Activated CD8-positive, alpha-beta memory T cell treated with anti-CD3 and anti-CD28 coated beads, Interleukin-2, amount 50 U/mL, for 48 hours (primary cell): ENCODE measurements at places on chromosomes 13 and 19.

GRCh38 chr13:99278200-99278599 is 20.0 kb upstream of the GPR18 start:
- DNase-seq = no peak

GRCh38 chr19:52993342-52994178 is 20.2 kb upstream of the ERVV-1 start:
- DNase-seq = peak; percentile 82

DNA sequence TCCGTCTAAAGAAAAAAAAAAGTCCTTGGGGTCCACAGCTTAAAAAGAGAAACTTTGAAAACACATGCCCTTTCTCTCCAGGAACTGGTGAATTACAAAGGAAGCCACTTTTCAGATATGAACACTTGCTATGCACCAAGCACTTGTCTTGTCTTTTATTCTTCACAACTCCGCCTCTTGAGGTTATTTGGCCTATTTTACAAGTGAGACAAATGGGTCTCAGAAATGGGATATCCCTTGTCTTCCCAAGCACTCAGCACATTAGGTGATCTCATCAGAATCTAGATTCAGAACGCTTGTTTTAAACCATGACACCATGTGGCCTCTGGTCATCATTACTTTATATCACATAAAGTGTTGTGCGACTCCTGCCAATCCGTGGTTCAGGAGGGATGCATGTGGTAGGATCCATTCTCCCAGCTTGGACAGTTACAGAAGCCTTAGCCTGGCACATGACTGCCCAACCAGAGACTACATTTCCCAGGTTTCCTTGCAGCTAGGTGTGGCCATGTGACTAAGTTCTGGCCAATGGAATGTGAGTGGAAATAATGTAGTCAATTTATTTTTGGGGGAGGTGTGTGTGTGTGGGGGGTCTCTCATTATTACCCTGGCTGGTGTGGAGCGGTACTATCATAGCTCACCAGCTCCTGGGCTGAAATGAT is 13.9 kb downstream of the TSKS start:
- no peak for DNase-seq

GRCh38 chr13:98476538-98476966 is 100.4 kb downstream of the STK24 start:
- peak; percentile 90 for DNase-seq

- DNase-seq = peak; percentile 99
Observed at GRCh38 chr19:39480337-39481228, at the start of gene TIMM50. Gene TIMM50, plus strand, starts transcription at chr19:39480838. Its CDS starts 16 bp downstream, at chr19:39480854.

- no peak for DNase-seq
Observed at GRCh38 chr13:30319130-30319529, 11.8 kb upstream of the KATNAL1 start.

DNA sequence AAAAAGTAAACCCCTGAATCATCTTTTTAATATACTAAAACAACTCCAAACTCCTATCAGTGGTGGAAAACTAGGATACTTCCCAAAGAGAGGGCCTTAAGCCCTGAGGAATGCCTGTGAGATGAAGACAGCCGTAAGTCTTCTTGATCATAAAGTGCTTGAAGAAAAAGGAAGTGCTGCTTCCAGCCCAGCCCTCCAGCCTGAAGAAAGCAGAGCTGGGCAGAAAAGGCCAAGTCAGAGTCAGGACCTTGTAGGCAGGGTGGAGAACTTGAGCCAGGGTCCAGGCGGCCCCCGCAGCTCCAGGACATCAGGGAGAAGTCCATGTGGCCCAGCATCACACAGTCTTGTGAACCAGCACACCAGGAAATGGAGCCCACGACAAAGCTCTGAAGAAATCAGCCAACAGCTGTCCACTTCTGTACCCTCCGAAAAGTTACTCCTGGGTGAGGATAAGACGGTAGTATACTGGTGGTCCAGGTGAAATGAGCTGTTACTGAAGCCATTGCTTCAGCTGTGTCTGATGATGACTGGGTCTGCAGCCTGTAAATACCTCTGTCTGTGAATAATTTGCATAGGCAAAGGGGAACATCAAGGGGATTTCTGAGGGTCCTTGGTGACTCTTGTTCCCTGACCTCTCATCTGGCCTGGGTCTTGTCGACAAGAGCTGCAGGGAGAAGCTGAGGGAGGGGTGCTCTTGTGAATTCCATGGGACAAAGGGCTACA is 18.7 kb upstream of the CRYL1 start:
- no peak for DNase-seq

GRCh38 chr19:2376784-2377519 is 16.9 kb downstream of the TMPRSS9 start:
- DNase-seq = no peak

GRCh38 chr19:6427131-6427530 is 2.5 kb upstream of the KHSRP start:
- peak; percentile 52 for DNase-seq

GRCh38 chr13:37618554-37618953 is 20.0 kb upstream of the POSTN start:
- DNase-seq = no peak

GRCh38 chr19:44745341-44745831 is 3.1 kb upstream of the BCL3 start:
- no peak for DNase-seq

DNA sequence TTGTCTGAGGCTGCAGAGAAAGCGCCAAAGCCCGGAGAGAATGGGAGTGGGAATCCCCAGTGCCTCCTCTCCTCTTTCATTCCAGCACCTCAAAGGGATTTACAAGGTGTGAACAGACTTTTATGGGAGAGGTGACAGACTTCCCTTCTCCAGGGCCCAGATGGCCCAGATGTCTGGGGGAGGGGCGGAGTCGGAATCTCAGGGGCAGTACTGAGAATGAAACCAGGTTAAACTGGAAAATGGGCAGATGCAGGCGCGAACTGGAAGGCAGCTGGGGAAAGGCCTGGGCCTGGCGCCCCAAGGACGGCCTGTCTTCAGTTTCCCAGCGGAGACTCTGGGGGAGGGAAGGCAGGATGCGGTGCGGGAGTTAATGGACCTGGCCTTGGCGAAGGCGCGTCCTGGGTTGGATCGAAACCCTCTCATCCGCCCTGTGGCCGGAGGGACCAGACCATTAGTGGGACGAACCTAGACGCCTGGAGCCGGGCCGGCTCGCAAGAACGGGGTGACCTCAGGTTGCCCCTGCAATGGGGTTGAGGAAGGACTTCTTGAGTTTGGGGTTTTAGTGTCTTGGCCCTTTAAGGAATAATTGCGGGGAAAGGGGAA is 592 bp upstream of the TRIP10 start:
- DNase-seq = peak; percentile 71

GRCh38 chr19:12111943-12112637 is 28.1 kb downstream of the ZNF20 start:
- no peak for DNase-seq

DNA sequence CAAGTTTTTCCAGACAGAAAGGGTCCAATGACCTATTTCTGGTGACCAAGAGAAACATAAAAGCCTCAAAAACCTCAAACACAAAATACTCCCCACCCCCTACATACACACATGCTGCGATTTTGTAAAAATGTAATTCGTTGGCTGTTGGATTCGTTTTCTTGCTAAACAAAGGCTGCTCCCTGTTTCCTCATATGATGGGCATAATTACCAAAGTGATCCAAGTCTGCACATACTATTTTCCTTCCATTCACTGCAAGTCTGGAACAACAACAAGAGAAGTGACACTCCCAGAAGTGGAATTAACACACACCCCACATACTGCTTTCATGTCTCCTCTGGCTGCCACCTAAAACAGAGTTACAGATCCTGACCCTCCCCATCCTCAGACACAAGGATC is 131.9 kb downstream of the RAP2A start:
- DNase-seq = no peak

DNA sequence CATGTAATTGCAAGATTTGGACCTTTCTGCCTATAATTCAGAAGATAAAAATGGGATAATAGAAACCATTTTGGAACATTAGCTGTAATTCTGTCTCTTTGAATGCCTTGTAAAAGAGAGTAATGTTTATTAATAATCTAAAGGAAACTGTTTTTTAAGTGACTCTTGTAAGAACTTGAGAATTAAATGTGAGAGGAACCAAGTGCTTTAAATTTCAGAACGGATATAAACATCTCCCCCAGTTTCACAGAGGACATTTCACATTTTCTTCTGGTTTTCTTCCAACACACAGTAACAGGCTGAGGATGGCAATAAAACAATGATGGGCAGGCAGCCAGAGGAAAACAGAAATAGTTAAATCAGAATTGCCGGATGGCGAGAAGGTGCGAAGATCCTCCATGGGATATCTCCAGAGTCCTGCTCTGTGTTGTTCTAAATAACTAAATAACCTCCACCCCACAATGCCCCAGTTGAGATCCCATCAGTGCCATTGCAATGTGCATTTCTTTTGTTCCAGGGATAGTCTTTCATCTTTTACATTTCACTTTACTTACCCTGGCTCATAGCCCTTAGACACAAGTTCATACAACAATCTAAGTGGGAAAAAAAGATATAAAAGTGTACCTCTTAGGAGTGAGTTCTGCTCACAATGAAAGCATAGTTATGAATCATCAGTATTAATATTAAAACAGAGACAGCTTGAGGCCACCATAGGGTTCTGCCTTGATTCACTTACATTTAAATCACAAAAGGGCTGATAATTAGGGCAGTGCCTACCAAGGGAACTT is 73.3 kb downstream of the TNFRSF19 start:
- no peak for DNase-seq

GRCh38 chr13:93721483-93721882 is 494.9 kb downstream of the GPC6 start:
- DNase-seq = no peak

- no peak for DNase-seq
Observed at GRCh38 chr13:112768795-112769481, 79.1 kb downstream of the ATP11A start.

DNA sequence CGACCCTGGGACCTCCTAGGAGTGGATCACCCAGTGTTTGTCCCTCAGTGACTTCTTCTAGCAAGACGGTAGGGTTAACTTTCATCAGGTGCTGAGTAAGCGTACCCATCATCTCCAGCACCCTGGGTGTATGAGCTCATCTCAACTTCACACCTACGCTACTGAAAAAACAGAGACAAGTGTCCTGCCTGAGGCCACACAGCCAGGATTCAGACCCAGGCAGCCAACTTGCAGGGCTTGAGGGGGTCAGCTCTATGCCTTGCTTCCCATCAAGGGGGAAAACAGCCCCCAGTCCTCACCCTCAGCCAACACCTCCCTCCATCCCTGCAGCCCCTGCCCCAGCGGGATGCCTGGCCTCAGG is 4.6 kb downstream of the TLE2 start:
- DNase-seq = no peak

DNA sequence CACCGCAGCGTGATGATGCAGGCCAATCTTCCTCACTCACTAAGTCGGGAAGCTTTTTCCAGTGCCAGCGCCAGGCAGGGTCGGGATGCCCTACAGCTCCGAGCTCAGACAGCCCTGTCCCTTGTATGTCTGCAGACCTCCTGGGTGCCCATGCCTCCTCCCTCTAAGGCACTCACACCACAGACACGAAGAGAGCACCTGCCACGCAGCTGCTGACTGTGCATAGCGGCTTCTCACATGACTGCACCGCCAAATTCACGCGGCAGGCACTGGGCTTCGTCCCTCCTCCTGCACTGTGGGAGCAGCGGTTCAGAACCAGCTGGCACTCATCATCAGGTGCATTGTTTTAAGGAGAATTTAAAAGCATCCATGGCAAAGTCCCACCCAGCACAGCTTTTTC is 88.1 kb downstream of the SLC7A1 start:
- DNase-seq = no peak

- no peak for DNase-seq
Observed at GRCh38 chr13:111629457-111629856, 309.0 kb downstream of the TEX29 start.

DNA sequence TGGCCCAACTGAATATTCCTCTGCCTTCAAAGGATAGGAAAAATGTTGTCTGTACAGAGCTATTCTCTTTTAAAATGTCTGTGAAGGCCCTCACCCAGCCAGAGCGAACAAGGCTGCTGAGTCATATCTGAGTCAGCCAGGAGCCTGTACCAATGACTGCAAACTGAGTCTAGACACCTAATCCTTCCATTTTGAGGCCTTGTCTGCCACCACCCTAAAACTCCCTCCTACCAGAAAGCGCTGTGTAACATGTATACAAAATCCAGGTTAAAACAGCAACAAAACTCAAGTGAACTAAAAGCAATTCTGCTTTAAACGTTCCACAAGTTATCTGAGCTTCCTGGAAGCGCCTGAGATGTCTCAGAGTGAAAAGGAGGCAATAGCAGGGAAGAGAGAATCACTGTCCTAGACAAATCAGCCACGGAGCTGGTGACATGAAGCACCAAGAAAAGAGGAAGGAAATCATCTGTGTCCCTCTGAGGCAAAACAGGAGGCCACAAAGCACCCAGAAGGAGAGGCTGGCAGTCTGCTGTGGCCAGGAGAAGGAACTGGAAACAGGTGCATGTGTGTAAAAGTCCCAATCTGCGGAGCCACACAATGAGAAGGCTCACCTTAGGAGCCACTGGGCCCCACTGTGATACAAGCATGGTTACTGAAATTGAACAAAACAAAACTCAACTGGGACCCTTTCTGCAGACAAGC is 10.2 kb downstream of the DHRS12 start:
- DNase-seq = no peak

- no peak for DNase-seq
Observed at GRCh38 chr13:51808811-51809210, 4.8 kb upstream of the DHRS12 start.

DNA sequence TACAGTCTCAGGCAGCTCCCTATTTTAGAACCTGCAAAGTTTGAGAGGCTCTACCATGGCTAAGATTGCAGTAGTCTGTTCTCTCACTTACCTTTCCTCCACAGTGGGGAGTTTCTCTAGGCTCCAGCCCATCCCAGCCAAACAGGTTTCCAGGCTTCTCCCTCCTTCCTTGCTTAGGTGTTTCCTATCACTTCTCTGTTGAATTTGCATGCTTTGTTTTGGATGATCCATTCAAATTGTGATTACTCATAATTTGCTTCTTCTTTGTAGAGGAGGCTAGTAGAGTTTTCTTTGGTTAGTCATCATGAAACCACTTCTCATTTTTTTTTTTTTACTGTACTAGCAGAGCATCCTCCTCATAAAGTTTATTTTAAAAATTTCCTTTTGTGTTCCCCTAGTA is 1242.2 kb upstream of the MIR17HG start:
- DNase-seq = no peak

DNA sequence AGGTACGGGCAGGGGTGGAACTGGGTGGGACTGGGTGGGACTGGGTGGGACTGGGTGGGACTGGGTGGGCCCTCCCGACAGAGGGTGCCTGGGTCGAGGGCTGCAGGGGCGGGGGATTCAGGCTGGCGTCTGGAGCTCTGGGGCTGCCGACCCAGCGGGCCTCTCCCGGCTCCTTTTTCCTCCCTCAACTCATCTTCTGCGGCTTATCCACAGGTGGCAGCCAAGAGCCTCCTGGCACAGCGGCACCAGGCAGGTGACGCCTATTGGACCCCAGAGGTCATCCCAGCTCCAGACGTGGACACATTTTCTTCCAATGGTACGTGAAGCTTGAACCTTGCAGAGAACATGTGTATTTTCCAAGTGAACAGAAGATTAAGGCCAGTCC is 533 bp downstream of the ZNF544 start:
- peak; percentile 59 for DNase-seq

- DNase-seq = no peak
Observed at GRCh38 chr19:29667901-29668341, 2.7 kb downstream of the PLEKHF1 start.
